ENCODE measurements at places on chromosomes 4 and X.

DNA sequence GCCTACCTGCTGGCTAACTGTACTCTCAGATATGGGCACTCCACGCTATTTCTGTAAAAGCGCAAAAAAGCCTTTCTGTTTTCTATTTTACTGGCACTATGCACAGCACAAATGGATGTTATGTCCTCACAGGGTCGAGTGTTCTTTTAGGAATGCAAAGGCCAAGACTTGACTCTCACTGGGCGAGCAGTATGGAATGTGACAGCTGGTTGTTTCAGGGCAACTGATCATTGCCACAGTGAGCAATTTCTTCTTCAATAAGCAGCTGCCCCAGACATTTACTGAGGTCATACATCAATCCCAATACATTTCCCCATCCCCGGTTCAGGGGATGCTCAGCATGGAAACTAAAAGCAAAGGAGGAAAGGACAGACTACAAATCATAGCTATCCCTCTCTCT lies 58.2 kb downstream of the PDE5A start:
- no peak for DNase-seq

- DNase-seq = no peak
Observed at GRCh38 chrX:132497432-132497831, 8.6 kb upstream of the MBNL3 start.

- DNase-seq = no peak
Observed at GRCh38 chr4:36273276-36273675, 8.1 kb upstream of the DTHD1 start.

- no peak for DNase-seq
Observed at GRCh38 chr4:125096662-125097061, 218.1 kb upstream of the FAT4 start.

GRCh38 chrX:40157228-40158035 lies 59.7 kb upstream of the BCOR start:
- no peak for DNase-seq

DNA sequence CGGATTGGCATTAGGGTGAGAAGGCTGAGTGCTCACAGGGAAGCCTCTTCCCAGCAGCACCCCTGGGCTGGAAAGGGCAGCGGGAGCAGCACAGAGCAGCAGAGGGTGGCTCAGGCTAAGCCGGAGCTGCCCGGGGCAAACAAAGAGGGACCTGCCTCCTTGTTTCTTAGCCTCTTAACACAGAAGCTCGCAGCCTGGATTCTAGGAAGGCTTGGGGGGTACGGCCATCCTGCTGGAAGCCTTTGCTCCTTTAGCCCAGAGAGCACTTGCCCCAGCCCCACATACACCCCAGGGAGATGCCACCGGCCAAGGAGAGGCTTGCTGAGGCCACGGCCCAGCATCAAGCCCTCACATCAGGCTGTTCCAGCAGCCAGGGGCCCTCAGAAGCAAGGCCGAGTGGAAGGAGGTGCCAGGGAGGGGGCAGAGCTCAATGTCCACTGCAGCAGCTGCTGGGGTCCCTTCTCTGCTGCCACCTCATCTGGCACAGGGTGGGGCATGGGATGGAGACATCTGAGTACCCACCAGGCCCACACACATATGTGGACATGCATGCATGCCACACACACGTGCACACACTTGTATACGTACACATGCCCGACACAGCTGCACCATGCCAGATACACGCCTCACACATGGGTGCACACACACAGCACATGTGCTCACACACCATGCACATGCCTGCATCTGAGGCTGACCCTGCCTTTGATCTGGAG lies 20.3 kb upstream of the SPON2 start:
- peak; percentile 11 for DNase-seq

GRCh38 chr4:124201636-124202035 lies 510.9 kb downstream of the ANKRD50 start:
- DNase-seq = no peak

- no peak for DNase-seq
Observed at GRCh38 chrX:38929966-38930421, 128.7 kb downstream of the MID1IP1 start.

GRCh38 chr4:55409468-55410171 lies 13.9 kb downstream of the TMEM165 start:
- no peak for DNase-seq

- no peak for DNase-seq
Observed at GRCh38 chr4:2354118-2354517, 64.3 kb downstream of the ZFYVE28 start.

DNA sequence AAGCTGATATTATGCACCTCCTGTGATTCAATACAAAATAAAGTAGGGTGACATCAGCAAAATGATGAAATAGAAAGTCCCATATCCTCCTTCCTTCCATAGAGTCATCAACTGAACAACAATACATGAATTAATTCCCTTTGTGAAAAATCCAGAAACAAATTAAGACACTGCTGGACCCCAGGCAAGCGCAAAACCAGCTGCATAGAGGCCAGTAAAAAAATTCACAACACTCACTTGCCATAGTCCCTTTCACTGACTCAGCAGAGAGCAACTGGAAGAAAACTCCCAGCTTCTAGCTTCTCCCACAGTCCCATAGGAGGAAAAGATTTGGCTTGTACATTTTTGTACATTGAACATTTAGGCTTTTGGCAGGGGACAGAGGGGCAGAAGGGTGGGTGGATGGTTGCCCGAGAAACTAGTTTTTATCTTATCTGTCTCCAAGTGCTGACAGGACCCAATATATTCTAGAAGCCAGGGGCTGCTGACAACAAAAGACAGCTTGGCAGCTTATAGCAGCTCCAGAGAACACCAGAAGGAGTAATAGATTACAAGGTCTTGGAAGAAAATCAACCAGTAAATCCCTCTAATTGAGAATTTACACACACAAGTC lies 124.6 kb downstream of the NDST3 start:
- no peak for DNase-seq

DNA sequence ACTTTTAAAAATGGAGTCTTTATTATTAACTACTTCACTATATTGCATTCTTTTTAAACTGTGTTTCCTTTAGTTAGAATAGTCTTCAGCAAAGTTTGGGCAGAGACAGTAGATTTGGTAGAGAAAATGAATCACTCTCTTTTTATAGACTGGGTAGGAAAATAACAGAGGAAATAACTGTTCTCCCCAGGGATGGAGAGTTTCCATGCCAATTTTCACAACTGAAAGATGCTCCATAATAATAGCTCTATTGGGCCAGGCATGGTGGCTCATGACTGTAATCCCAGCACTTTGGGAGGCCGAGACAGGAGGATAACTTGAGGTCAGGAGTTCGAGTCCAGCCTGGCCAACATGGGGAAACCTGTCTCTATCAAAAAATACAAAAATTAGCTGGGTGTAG lies 13.1 kb downstream of the HSD17B13 start:
- DNase-seq = no peak

DNA sequence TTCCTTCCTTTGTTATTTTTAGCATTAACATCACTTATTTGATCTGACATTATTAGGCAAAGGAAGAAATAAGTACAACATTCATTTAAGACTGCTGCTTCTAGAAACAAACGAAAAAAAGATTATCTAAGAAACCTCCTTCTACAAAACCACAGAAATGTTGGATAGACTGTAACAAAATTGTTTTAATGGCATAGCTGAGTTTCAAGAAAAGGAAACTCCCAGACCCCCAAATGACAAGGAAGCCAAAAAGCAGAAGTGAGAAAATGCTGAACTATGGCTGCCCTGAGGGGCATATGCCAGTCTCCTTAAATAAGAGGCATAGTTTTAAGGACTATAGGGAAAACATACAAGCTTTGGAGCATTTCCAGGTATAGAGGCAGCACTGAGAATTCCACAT lies 1431.6 kb upstream of the TENM3 start:
- DNase-seq = no peak

DNA sequence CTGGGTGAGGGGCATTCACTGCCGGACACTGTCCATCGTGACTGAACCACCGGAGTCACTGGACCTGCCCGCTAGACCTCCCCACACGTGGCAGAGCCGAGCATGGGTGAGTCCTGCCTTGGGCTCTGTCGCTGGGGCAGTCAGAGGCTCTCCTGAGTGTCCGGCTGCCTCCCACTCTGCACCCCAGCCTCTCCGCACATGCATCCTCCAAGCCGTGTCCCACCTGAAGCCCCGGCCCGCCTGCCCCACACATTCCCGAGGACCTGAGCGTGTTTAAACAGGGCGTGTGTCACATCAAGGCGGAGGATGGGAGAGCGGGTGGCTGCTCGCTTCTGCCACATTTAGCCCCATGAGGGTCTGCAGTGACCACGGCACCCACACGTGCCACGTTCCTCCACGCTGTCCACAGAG lies 4.7 kb downstream of the CPLX1 start:
- no peak for DNase-seq

GRCh38 chrX:136163689-136164088 lies 16.4 kb downstream of the FHL1 start:
- DNase-seq = no peak

DNA sequence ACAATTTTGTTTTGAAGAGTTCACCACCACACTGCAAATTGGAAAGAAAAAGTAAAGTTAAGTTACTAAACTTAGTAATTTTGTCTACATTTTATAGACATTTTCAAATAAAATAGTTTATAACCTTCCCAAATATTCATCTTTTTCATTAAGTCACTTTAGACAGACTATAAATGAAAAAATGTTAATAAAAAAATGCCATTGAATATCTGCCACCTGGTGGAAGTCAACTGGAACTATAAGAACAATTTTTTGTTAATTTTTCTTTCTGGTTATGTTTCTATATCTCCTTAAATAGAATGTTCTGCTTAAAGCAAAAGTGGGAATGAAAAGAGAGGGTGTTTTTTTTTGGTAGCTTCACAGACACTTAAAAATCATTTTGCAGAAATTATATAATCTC lies 534.4 kb upstream of the PCDH10 start:
- no peak for DNase-seq

DNA sequence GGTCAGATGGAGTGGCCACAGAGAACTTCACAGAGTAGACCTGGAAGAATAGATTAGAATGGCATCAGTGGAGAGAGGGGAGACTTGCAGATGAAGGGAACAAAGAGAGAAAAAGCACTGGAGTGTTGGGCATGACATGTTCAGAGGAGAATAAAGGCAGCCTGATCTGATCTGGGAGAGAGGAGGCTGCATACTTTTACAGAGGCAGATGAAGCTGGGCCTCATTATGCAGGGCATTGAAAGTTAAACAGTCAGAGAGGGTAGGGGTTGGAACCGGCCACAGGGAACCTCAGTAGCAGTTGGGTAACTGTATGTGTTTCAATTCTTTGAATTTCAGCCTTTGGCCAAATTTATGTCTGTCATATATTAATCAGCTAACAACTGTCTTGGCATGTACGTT lies 61.2 kb downstream of the SH3BGRL start:
- no peak for DNase-seq

DNA sequence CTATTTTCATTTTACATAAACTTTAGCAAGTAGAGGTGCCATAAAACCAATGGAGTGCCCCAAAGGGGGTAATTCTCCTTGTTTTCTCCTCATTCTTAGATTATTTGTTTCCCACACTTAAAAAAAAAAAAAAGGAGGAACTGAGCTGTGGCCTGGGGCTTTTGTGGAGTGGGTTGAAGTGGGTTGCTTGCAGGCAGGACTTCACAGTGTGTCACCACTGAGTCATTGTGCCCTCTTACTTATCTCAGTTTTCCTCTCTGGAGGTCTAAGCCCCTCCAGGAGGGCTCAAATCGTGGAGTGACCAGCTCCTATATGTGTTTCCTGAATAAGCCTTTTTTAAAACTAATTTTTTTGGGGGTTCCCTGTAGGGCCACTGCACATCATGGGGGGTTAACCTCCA lies 69.0 kb downstream of the SLC16A2 start:
- DNase-seq = no peak

- no peak for DNase-seq
Observed at GRCh38 chr4:153927451-153927850, 138.6 kb upstream of the SFRP2 start.

- DNase-seq = no peak
Observed at GRCh38 chrX:153502796-153503195, 8.0 kb downstream of the BGN start.

- DNase-seq = no peak
Observed at GRCh38 chrX:12307961-12308360, 169.7 kb downstream of the FRMPD4 start.

- no peak for DNase-seq
Observed at GRCh38 chr4:118077767-118078105, 43.5 kb downstream of the NDST3 start.

- DNase-seq = no peak
Observed at GRCh38 chr4:73589887-73590801, 30.1 kb downstream of the RASSF6 start.

DNA sequence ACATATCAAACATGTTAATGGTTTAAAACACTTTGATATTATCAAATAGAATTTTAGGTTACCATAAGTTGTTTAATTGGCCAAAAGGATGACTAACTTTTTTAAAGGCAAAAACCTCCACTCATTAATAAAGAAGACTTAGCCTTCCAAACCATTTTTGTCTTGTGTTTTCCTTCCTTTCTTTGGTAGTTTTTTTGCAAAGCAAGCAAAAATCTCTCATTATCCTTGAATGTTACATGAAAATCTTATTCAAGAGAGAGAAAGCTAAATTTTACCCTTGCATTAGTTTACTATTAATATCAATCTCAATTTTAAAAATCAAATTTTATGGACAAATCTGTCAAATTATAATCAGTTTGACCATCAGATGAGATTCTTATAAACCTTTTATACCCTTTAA lies 419.5 kb downstream of the SPIN4 start:
- DNase-seq = no peak

GRCh38 chr4:155241664-155242063 lies 33.2 kb downstream of the NPY2R start:
- no peak for DNase-seq

GRCh38 chr4:114156371-114156770 lies 176.9 kb upstream of the ARSJ start:
- DNase-seq = no peak

GRCh38 chr4:55158957-55159356 lies 33.6 kb upstream of the KDR start:
- DNase-seq = no peak

GRCh38 chrX:129091097-129091496 lies 432.2 kb downstream of the SMARCA1 start:
- DNase-seq = no peak

- DNase-seq = no peak
Observed at GRCh38 chr4:43835869-43836268, 612.7 kb downstream of the KCTD8 start.

- DNase-seq = peak; percentile 22
Observed at GRCh38 chr4:85370400-85371032, 104.4 kb upstream of the ARHGAP24 start.

GRCh38 chr4:128603081-128603480 lies 206.4 kb upstream of the JADE1 start:
- DNase-seq = no peak

- DNase-seq = peak; percentile 39
Observed at GRCh38 chrX:47637546-47638195, 7.9 kb upstream of the CFP start.

- DNase-seq = no peak
Observed at GRCh38 chr4:17168571-17168970, 270.1 kb upstream of the LDB2 start.

Measured in activated CD4-positive, alpha-beta memory T cell treated with anti-CD3 and anti-CD28 coated beads, Interleukin-2, amount 10 ng/mL, durations not matched to agents 7 days and 5 days (primary cell).